COLO829 (cell line): ENCODE measurements at places on chromosomes 1 and 21.
A peak's percentile ranks its signal among the peaks of the same experiment; 100 is the strongest.

- no peak for DNase-seq
Measured at GRCh38 chr1:168054117-168054516, 82.6 kb downstream of the GPR161 start.

- DNase-seq = no peak
Measured at GRCh38 chr1:27527890-27528817, 38.2 kb upstream of the WASF2 start.

DNA sequence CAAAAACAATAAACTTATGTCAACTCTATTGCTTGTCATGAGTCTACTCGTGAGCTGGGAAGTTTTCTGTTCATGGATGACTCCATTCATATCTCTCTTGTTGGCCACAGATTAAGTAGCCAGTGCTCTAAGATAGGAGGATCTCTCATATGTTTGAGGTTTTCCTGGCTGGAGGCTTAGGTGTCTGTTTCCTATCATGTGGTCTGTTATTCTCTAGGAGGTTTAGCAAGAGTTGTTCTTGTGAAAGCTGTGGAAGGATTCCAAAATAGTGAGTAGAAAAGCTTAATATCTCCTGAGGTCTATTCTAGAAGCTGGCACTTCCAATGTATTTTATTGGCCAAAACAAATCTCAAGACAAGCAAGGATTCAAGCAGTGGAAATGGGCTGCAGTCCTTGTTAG is 5.8 kb upstream of the KRTAP20-2 start:
- DNase-seq = no peak

DNA sequence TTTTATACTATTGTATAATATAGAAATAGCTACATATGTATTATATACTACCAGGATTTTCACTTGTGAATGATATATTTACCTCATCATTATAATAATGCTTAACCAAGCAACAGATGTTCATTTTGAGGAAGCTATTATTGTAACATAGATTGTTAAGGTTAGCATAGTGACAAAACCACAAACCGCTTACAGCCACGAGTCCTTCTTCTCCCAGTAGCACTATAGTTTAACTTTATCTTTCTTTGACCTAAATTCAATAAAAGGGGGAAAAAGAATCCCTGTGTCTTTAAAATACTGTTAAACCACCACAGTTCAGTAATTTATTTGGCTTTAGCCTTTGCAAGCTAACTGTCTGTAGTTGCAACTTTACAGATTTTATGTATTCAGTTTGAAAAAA is 1039.4 kb upstream of the B3GALT2 start:
- DNase-seq = no peak

- DNase-seq = no peak
Measured at GRCh38 chr1:168452329-168452728, 91.5 kb downstream of the XCL2 start.

- DNase-seq = no peak
Measured at GRCh38 chr1:23902321-23903278, 10.6 kb downstream of the CNR2 start.

- DNase-seq = no peak
Measured at GRCh38 chr1:87167157-87167789, 161.4 kb upstream of the LMO4 start.

GRCh38 chr21:36835383-36835795 is 131.1 kb downstream of the HLCS start:
- no peak for DNase-seq

GRCh38 chr1:225329041-225329440 is 98.8 kb downstream of the LBR start:
- DNase-seq = no peak

- no peak for DNase-seq
Measured at GRCh38 chr1:167013108-167013929, 24.2 kb downstream of the MAEL start.

GRCh38 chr1:81617308-81617967 is 183.3 kb upstream of the ADGRL2 start:
- peak; percentile 12 for DNase-seq

- DNase-seq = no peak
Measured at GRCh38 chr1:27153549-27153886, 1.4 kb downstream of the SLC9A1 start.

- DNase-seq = no peak
Measured at GRCh38 chr1:234843946-234844345, 234.0 kb upstream of the IRF2BP2 start.

DNA sequence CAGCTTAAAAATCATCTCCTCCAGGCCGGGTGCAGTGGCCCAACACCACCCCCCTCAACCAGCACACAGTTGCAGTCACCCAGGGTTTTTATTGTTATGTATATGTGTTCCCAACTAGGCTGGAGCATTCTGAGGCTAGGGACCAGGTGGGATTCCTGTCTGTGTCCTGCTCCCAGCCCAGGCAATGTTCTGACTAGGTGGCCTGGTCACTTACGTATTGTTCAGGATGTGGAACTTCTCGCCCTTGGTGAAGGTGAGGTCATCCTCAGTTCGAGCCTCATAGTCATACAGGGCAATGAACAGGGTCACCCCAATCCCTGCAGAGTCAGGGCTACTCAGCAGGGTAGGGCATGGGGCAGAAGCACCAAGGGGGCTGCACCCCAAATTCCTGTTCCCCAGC is 12.2 kb downstream of the FGR start:
- no peak for DNase-seq

GRCh38 chr1:94935476-94935875 is 8.6 kb upstream of the CNN3 start:
- DNase-seq = no peak

GRCh38 chr1:151888972-151889570 is 20.2 kb downstream of the THEM4 start:
- DNase-seq = no peak

DNA sequence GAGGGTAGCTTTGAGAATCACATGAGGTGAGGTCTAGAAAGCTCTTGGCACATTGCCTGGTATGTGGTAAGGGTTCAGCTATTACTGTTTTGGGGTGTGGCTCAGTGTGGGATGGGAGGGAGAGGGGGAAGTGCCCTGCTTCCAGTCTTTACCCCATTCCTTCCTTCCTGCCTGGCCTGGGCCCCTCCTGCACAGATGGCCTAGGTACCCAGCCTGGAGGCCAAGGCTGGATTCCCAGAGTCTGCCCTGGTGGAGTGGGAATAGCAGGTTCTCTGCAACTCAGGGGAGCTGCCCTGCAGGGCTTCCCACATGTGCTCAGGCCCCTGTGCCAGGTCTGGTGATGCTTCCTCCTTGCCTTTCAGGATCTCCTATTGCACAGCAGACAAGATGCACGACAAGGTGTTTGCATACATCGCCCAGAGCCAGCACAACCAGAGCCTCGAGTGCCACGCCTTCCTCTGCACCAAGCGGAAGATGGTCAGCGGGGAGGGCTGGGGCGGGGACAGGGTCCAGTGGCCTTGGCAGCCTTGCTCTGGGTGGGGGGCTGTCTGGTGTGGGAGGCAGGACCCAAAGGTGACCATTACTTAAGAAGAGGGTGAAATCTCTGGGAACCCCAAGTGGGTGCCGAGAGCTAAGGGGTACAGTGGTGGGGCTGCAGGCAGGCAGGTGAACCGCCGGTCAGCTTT is 13.5 kb downstream of the LDLRAP1 start:
- no peak for DNase-seq

- no peak for DNase-seq
Measured at GRCh38 chr1:8739377-8739776, 78.1 kb downstream of the RERE start.

DNA sequence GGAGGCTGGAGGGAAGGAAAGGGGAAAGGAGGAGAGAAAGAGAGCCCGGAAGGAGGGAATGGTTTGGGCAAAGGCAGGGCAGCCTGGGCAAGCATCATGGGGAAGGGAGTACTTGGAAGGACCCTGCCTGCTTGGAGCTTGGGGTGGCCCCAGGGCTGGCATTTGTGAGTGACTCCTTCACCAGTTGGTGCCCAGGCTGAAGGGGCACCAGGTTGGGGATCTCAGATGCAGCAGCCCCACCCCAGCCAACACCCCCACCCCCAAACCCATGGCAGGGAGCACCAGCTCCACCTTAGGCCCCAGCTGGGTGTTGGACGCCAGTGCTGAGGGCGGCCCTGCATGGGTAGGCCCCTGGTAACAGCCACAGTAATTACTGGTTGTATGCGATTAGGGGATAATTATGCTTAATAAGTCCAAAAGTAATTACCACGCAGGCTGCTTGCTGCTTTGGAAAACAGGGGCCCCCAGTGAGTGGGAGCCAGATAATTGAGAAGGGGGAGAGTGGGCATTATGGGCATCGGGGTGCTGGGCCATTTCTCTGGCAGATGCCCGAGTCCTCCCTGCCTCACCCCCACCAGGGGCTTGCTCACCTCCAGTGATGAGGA is 78.3 kb downstream of the VWA5B1 start:
- DNase-seq = no peak
